ENCODE measurements at places on chromosomes 6 and 20.
A peak's percentile ranks its signal among the peaks of the same experiment; 100 is the strongest.

GRCh38 chr6:149446791-149447376 lies 37.9 kb downstream of the ZC3H12D start:
- DNase-seq = no peak

GRCh38 chr20:23071398-23071797 lies 14.7 kb downstream of the CD93 start:
- DNase-seq = no peak

DNA sequence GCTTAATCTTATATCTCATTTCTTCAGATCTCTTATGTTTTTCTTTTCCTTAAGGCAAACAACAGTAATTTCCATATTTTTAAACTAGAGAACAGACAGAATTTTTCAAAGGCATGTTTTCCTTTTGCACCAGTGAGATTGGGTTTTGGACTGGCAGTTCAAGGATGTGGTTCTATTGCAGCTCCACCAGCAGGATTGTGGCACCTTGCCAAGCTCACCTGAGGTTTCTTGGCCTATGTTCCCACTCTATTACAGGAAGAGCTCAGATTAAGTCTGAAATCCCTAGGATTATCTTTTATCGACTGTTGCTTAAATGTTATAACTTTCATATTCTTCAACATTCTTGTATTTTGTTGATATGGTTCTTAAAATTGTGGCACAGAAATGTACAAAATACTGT lies 218.9 kb downstream of the PLCB4 start:
- no peak for DNase-seq

DNA sequence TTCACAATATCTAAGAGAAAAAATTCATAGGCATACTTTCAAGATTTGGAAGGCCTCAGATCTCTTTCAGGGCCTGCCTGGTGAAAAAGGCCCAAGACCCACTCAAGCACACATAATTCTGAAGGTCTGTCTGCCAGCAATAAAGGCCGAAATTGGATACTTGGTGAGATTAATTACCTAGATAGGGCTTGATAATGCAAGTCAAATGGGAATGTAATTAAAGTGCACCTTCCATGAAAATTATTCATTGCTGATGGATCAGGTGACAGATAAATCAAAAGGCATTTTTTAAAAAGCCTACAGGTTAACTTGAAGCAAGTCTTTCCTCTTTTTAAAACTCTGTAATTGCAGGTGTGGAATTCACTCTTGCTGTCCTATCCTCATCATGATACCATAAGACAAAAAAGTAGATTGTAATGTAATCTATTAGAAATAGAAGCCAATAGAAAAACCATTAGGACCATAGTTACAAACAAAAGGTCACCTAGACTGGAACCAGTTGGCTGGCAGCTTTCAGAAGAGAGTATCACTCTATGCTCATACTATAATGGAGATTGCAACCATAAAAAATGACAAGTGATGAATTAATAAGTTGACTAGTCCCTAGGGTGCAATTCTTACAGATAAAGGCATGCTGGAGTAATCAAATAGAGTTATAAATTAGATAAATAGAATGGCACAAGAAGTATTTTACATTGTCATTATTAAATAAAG lies 77.3 kb downstream of the EPHA7 start:
- DNase-seq = no peak

DNA sequence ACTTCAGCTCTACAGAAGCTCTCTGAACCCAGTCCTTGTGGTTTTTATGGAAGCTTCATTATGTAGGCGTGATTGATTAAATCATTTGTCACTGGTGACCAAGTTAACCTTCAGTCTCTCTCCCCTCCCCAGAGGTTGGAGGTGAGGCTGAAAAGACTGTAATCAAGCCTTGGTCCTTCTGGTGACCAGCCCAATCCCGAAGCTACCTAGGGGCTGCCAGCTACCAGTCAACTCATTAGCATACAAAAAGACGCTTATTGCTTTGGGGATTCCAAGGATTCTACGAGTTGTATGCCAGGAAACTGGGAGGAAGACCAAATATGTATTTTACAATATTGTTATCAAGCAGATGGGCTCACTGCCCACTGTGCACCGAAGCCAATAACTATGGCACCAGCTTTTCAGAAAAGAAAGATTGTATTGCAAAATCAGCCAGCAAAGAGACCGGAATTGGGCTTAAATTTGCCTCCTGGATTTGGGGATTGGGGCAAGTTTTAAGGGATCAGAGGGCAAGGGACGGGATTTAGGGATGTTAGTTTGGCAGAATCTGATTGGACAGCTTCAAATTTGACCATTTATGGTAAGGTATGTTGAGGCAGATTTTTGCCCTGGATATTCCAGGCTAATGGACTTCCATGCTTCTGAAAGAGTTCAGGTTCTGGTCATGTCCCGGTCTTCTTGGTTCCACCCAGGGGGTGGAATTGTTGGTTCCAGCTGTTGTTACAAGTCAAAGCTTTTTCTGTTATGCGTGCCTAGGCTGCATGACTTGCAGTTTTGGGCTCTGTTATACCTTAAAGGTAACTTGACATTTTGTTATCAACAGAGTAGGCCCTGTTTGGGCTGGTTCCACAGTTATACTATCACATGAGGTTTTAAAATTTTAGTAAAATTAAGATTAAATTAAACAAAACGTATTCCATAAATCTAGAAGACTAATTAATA lies 167.4 kb downstream of the COL9A1 start:
- DNase-seq = no peak

GRCh38 chr6:40074306-40075055 lies 140.2 kb upstream of the MOCS1 start:
- DNase-seq = no peak

DNA sequence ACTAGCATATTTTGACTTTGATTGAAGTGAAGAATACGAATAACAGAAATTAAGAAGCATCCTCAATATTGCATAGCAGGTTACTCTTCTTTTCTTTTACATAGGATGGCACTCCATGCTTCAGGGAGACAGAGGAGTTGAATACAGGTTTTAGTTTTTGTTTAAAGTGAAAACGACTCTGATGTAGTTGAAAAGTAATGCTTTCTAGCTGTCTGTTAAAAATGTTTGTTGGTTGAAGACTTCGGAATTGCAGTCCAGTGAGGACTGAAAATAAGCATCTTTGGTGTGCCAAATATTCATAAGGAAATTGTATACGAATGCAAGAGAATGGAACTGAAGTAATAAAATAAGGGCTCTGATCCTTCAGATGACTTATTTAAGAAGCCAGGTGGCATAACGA lies 618 bp upstream of the SLC16A10 start:
- no peak for DNase-seq

GRCh38 chr20:49634116-49634515 lies 66.2 kb upstream of the PTGIS start:
- DNase-seq = no peak

DNA sequence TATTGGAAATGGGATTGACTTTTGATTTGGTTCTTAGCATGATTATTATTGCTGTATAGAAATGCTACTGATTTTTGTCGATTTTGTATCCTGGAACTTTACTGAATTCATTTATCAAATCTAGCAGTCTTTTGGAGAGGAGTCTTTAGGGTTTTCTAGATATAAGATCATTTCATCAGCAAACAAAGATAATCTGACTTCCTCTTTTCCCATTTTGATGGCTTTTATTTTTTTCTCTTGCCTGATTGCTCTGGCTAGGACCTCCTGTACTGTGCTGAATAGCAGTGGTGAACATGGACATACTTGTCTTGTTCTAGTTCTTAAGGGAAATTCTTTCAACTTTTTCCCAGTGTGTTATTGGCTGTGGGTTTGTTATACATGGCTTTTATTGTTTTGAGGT lies 64.6 kb downstream of the ZC2HC1B start:
- no peak for DNase-seq

GRCh38 chr6:105832313-105832761 lies 253.8 kb upstream of the PRDM1 start:
- DNase-seq = no peak

- DNase-seq = no peak
Measured at GRCh38 chr20:19981031-19981451, 36.1 kb upstream of the NAA20 start.

DNA sequence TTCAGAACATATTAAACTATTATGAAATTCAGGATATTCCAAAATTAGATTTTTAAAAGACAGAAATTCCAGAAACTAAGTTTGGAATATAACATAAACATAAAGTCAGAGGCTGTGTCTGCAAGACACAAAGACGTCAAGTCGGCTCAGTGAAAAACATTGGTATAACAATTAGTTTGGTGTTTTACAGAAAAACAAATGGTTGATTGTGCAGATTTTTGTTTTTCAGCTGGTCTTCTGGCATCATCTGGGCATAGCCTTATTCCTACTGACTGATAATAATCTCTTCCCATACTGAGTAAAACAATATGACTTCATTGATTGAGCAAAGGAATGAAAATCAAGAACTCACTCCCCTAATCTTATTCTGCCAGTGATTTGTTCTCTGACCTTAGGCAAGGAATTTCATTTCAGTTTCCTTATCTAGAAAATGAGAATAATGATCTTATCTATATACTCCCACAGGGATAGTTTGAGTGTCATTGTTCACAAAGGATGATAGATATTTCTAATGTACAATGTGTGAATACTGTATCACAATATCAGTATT lies 84.3 kb downstream of the FRK start:
- DNase-seq = no peak

DNA sequence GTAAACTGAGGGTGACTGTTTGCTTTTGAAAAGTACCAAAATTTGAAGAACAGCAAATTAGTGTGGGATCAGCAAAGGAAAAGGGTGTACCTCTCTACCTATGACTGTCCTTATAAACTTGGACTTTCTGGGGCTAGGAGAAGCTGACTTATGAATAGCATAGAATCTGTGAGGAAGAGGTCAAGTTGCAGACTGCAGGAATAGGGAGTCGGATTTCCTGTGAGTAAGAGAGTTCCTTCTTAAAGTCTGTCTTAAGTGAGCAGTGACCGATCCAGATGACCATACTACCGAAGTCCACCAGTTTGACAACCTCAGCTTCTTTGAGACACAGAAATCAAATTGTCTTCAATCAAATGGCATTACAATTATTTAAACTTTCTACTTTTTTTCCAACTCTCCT lies 708.7 kb downstream of the UTRN start:
- DNase-seq = no peak

GRCh38 chr6:31681135-31681671 lies 336 bp upstream of the LY6G5C start:
- no peak for DNase-seq

GRCh38 chr6:26594730-26595632 lies 1.8 kb upstream of the ABT1 start:
- DNase-seq = peak; percentile 78

DNA sequence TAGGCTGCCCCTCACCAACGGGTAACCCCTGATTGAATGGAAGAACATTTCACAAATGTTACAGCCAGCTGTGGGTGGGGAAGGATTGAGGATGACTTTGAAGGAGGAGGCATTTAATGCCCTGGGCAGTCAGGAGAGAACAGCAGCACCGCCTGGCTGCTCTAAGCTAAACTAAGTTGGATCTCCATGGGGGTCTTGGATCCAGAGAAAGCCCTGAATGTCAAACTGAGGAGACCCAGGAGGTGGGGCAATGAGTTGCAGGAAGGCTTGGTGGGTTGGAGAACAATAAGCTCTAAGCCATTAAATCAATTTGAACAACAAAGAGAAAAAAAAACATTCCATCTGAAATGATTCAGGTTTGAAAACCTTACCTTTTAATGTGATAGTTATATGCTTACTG lies 35.4 kb downstream of the TMX4 start:
- DNase-seq = no peak

- DNase-seq = no peak
Measured at GRCh38 chr6:144823131-144823530, 538.0 kb downstream of the UTRN start.

GRCh38 chr6:21726676-21727075 lies 133.1 kb downstream of the SOX4 start:
- DNase-seq = no peak

GRCh38 chr6:85670573-85670972 lies 27.9 kb upstream of the SYNCRIP start:
- peak; percentile 33 for DNase-seq

GRCh38 chr6:52849137-52849536 lies 8.5 kb upstream of the GSTA5 start:
- no peak for DNase-seq

GRCh38 chr6:6660339-6661045 lies 72.0 kb downstream of the LY86 start:
- DNase-seq = no peak

DNA sequence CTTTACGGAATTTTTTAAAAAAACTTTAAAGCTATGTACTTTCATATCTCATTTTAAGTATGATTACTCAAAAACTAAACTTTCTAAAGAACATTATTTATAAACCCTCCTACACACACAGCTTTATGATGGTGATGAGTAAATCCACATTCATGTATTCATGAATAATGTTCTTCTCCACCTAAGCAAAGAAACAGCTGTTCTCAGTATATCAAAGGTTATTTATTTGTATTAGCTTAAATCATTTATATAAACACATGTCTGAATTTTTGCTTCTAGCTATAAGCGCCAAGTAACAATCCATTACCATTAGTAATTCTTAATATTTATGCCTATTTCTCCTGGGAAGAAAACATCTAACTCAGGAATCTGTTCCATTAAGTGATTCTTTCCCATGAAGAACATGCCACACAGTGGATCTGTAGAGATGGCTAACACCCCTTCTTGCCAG lies 63.3 kb downstream of the SMLR1 start:
- peak; percentile 62 for DNase-seq

DNA sequence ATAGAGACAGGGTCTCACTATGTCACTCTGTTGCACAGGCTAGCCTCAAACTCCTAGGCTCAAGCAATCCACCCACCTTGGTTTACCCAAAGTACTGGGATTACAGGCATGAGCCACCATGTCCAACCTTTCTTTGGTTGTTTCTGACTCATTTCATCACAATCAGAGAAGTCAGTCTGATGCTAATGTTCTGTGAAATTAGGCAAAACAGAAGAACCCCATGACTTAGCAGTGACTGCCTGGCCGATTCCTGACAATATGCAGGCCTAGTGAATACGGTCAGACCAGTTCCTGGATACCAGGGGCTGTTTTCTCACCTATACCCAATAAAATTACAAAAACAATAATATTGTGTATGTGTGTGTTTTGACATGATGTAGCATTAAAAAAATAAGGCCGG lies 58.8 kb upstream of the BTN3A2 start:
- no peak for DNase-seq

DNA sequence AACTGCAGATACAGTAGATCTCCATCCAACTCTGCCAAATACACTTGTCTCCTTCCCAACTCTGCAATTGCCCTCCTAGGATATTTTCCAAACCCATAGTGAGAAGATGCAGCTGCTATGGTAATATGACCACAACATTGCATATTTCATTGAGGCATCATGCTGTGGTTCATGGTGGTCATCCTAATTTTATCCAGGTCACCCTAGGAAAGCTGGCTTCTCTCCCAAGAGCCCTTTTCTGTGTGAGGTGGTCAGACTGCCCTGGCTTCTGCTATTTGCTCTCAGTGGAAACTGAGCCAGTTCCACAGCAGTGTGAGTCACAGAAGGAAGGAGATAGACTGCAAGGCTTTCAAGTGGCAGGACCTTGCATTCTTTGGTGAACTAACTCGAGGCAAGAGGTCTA lies 5.5 kb downstream of the OGFRL1 start:
- DNase-seq = peak; percentile 38

GRCh38 chr6:80402266-80402665 lies 295.8 kb downstream of the BCKDHB start:
- DNase-seq = no peak

Data from fibroblast of the conjunctiva (primary cell).